ENCODE measurements at places on chromosomes 16 and 17.
A peak's percentile ranks its signal among the peaks of the same experiment; 100 is the strongest.

- DNase-seq = no peak
Measured at GRCh38 chr17:34673516-34673915, 94.1 kb downstream of the TMEM132E start.

GRCh38 chr16:3020247-3020603 lies at the start of gene TNFRSF12A:
Gene TNFRSF12A (plus strand): TSS chr16:3020368. CDS start chr16:3020398, 30 bp downstream.
- DNase-seq = peak; percentile 52

DNA sequence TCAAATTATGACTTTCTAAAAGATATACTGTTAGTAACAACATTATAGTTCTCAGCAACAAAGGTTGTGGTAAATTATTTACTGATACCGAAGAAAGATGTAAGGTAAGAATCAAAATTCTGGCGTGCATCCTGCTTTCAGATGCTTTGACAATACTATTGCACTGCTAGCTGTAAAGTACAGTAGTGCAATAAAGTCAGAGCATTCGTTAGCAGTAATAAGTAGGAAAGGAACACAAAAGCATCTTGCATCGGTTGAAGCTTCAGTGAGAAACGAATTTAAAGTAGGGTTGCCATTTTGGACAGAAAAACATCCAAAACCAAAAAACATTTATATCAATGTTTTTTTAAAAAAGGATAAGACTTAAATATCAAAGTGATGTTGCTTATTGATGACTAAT lies 4.0 kb downstream of the SKA2 start:
- no peak for DNase-seq

DNA sequence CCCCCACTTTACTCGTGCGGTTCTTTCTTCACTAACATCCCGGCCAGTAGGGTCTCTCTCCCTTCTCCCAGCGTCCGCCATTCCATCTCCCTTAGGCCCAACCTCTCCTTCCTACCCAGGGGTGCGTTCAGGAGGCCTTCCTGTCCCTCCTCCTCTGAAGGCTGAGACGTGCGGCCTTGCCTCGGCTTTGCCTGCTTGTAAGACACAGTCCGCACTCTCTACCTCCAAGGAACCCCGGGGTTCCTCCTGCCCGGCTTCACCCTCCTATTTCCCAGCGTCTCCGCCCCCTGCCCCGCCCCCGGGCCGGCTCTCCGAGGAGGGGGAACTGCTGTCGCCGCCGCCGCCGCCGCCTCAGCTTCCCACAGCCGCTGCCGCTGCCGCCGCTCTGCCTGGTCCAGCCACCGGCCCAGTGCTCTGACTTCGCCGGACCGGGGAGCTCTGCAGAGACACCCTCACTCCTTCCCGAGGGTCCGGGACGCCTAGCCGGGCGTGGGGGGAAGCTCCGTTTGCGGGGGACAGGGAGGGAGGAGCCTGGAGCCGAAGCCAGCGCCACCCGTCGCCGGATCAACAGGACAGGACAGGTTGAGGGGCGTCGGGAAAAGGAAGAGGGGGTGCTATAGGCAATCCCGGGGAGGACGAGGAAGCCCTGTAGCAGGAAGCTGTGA lies 1.2 kb upstream of the FGF11 start:
- DNase-seq = peak; percentile 59

DNA sequence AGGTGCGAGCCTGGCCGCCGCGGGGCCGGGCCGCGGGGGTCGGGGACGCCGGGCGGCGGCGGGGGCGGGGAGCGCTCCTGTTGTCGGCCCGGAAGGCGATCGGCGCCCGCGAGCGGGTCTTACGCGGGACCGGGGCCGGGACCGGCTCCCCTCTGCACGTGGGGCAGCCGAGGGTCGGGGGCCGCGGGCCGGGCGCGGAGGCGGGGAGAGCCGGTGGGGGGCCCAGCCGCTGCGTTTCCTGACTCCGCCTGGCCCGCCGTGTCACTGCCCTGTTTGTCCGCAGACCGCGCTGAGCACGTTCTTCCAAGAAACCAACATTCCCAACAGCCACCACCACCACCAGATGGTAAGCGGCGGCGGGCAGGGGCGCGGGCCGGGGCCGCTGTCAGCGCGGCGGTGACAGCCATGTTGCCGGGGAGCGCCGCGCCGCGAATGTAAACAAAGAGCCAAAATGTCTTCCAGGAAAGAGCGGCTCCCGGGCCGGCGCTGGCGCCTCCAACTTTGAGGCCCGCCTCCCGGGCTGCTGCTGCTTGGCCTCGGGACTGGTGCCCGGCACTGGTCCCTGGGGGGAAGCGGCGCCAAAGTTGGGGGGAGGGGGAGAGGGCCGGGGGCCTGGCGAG lies 586 bp downstream of the UBALD2 start:
- DNase-seq = no peak

GRCh38 chr17:61524319-61524718 lies 66.7 kb downstream of the NACA2 start:
- no peak for DNase-seq

DNA sequence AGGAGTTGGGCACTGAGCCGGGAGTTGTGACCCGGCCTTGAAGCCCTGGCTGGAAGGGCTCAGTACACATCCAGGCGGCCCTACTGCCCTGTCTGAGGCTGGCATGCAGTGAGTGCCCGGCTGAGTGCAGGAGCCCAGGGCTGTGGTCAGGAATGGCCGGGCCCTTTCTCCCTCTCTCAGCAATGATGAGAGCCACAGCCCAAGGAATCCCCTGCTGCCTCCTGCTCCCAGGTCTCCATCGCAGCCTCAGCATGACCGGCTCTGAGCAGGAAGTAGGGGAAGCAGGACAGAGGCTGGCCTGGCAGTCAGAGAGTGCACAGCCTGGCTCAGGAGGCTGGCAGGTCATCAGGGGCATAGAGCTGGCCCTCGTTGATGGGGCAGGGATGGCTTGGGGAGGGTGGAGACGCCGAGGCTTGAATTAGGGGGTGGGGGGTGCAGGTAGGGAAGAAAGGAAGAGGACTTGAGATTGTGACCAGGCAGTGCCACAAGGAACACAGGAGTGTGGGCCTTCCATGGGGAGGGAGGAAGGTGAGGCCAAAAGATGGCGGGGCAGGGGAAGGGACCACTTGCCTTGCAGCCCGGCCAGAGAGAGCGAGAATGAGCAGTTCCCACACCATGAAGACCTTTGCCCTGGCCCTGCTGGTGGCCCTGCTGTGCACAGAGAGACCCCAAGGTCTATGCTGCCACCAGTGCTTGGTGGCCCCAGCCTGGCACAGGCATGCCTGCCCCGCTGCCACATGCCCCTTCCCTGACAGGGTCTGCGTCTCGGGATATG lies 32.1 kb upstream of the KRT17 start:
- DNase-seq = no peak

- DNase-seq = no peak
Measured at GRCh38 chr16:89026121-89026612, 49.2 kb upstream of the CBFA2T3 start.

- DNase-seq = no peak
Measured at GRCh38 chr16:64094992-64095634, 1026.8 kb downstream of the CDH11 start.

DNA sequence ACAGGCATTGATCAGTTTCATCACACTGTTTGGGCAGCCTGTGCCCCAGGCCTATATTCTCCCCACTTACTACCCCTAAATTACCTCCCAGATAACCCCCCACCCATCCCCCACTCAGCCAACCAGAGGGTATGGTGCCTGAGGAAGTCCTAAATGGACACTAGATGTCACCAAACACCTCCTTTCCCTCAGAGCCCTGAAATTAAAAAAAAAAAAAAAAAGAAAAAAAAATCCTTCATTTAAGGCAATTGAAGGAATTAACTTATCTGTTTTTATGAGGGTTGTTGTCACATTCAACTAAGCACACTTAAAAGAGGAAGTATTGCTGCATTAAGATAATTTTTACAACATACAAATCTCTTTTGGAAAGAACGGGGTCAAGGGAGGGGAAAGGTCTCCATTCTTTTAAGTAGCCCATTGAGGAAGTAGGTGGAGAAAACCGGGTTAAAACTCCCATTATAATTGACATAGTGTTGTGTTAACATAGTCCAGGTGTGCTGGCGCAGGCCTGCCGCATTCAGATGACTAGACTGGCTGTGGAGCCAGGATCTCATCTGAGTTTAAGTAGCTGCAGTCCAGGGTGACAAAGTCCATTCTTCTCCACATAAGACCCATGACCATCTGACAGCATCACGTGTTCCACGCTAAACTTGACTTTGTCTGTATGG lies 46.3 kb downstream of the SNX11 start:
- no peak for DNase-seq

- no peak for DNase-seq
Measured at GRCh38 chr16:12903407-12904328, 2.3 kb downstream of the SHISA9 start.

DNA sequence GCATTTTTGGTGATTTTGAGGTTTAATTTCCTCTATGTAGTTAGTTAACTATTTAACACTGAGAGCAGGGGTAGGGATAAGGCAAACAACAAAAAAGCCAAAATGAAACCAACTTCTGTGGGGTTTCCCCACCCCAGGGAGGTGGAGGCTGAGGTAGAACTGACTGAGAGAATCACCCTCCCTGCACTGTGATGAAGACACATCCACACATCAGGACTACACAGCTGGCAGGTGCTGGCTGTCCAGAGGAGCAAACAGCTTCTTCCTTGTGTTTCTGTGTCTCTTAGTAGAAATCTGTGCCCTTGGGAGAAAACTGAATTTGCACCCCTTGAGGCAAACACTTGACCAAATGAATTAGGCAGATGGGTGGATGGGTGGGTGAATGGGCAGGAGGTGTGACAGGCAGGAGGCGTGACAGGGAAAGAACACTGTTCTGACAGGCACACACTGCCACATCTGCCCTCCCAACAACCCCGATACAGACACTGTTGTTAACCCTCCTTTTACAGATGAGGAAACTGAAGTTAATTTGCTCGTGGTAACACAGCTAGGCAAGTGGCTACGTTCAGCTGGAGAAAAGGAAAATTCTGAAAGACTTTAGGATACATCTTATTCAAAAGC lies 62.9 kb upstream of the AMZ2 start:
- no peak for DNase-seq

DNA sequence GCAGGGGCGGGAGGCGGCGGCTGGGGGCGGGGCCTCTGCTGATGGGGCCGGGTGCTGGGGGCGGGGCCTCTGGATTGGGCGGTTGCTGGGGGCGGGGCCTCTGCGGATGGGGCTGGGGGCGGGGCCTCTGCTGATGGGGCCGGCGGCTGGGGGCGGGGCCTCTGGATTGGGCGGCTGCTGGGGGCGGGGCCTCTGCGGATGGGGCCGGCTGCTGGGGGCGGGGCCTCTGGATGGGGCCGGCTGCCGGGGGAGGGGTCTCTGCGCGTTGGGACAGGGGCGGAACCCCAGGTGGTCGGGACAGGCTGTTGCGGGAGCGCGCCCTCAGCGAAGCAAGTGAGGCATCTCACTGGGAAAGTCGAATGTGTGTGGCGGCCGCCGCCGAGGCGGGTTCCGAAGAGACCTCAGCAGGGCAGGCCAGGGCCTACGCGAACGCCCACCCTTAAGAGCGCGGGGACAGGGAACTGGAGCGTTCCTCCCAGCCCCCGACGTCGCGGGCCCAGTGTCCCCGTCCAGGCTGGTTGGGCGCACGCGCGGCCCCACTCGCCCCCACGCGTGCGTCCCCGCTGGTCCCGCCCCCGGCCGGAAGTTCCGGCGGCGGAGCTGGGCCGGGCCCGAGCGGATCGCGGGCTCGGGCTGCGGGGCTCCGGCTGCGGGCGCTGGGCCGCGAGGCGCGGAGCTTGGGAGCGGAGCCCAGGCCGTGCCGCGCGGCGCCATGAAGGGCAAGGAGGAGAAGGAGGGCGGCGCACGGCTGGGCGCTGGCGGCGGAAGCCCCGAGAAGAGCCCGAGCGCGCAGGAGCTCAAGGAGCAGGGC lies at the start of gene STUB1:
STUB1 (plus strand) TSS at position 597 of the 811 bp plus-strand sequence; CDS start at position 713, 116 bp downstream.
- peak; percentile 85 for DNase-seq

- DNase-seq = no peak
Measured at GRCh38 chr16:56421313-56421712, 4.0 kb downstream of the AMFR start.

DNA sequence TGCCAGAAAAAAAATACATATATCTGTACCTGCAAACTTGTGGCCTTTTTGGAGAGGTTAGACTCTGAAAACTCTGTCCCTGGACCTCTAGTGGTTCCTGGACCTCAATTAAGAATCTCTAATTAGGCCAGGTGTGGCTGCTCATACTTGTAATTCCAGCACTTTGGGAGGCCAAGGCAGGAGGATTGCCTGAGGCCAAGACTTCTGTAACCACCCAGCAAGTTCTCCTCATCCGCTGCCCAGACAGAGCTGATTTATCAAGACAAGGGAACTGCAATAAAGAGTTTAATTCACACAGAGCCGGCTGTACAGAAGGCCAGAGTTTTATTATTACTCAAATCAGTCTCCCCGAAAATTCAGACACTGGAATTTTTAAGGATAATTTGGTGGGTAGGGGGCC lies 4.2 kb downstream of the ASPA start:
- no peak for DNase-seq

DNA sequence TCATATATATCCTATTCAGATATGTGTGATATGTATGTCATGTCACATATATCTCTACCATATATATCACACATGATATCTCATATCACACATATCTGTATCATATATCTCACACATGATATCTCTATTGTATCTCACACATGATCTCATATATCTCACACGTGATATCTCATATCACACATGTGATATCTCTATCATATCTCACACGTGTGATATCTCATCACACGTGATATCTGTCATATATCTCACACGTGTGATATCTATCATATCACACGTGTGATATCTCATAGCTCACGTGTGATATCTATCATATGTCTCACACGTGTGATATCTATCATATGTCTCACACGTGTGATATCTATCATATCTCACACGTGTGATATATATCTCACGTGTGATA lies 240.7 kb downstream of the MAP2K4 start:
- DNase-seq = no peak

- no peak for DNase-seq
Measured at GRCh38 chr16:11248133-11248532, 7.9 kb downstream of the SOCS1 start.

GRCh38 chr17:22454070-22454999 lies 762.0 kb downstream of the KCNJ18 start:
- DNase-seq = no peak

DNA sequence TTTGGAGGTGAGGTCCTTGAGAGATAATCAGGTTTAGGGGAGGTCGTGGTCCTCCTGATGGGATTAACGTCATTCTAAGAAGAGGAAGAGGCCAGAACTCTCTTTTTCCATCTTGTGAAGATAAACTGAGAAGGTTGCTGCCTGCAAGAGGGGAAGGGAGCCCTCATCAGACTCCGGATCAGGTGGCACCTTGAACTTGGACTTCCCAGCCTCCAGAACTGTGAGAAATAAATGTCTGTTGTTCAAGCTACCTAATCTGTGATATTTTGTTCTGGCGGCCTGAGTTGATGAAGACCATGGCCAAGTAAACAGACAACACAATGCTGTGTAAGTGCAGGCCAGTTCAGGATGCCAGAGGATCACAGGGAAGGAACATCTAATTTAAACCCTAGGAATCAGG lies 10.9 kb upstream of the PRKCB start:
- DNase-seq = no peak

DNA sequence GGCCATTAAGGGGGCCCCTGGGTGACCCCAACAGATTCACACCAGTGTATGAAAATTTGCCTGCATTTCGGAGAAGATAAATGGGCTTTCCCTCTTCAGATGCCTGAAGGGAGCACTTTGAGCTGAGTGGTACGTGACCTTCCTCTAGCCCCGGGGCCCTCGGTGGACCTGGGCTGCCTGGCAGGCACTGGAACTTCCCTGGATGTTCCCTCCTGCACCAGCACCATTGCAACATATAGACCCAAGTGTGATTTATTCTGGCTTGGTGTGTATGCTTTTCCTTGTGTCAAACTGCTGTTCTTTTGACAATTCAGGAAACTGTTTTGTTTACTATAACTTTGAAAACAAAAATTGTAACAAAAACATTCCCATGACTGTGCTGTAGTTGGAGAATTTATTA lies 93.8 kb downstream of the TNFRSF13B start:
- DNase-seq = no peak

- DNase-seq = no peak
Measured at GRCh38 chr17:42424991-42425610, 2.0 kb upstream of the CAVIN1 start.

GRCh38 chr17:67534941-67535340 lies 157.9 kb downstream of the PITPNC1 start:
- DNase-seq = no peak

All from globus pallidus (tissue), 1 donor.